ENCODE measurements at places on chromosomes 7 and 10.

DNA sequence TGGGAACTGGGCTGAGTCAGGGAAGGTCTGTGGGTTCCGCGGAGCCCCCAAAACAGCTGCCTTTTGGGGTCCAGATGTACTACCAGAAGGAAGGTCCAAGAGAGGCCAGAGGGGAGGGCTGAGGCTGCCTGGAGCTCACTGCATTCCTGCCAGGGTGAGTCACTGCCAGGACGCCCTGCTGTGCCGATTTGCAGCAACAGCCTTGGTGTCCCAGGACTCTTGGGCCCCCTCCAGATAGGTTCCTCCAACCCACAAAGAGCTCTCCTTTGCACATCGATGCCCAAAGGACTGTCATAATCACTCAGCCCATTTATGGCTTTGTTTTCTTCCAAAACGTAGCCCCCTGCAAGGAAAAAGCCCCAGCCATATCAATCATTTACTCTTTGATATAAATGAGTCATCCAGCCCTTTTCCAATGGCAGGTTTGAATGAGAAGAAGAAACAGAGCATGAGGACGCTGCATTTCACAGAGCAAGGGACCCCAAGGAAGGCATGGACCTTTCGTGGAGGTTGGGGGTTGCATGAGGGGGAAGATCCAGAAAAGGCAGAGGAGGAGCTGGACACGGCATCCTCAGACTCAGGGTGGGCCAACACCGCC is 32.2 kb upstream of the COL13A1 start:
- DNase-seq, result no peak

DNA sequence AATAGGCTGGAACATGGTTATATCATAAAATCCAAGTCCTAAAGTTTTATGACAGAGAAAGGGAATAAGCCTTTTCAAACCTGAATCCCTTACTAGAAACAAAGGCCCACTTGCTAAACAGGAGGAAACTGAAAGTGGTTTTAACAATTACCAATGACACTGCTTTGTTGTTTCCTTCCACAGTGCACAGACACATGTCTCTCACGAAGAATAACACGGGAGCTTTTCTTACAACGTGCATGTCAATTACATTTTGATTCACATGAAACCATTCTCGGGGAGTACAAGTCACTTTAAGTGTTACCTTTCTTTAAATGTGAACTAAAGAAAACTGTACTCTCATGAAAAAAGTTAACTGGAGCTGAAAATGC is 1.4 kb downstream of the MRPS33 start:
- no peak for DNase-seq

DNA sequence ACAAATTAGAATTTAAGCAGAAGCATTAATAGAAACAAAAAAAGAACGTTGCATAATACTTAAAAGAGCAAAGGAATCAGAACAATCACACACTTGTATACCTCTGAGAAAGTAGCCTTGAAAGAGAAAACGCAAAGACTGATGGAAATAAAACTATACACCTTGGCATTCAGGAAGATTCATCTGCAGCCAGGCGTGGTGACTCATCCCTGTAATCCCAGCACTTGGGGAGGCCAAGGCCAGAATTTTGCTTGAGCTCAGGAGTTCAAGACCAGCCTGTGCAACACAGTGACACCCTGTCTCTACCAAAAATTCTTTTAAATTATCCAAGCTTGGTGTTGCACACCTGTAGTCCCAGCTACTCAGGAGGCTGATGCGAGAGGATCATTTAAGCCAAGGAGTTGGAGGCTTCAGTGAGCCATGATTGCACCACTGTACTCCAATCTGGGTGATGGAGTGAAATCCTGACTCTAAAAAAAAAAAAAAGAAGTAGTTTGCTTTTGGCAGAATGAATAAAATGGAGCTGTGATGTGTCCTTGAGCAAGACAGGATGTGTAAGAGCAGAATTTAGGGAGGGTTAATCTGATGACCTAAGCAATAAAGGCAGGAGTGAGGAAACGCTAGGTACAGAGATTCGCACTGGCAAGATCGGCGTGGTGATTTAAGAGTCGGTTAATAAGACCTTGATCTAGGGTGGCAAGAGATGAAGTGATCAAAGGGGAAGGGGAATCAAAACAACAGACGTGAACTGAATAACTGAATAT is 75.8 kb upstream of the NRP1 start:
- DNase-seq, result no peak

GRCh38 chr7:118040562-118040961 is 143.4 kb upstream of the LSM8 start:
- DNase-seq, result no peak

- DNase-seq, result no peak
Observed at GRCh38 chr7:83859827-83860226, 210.9 kb upstream of the SEMA3E start.

DNA sequence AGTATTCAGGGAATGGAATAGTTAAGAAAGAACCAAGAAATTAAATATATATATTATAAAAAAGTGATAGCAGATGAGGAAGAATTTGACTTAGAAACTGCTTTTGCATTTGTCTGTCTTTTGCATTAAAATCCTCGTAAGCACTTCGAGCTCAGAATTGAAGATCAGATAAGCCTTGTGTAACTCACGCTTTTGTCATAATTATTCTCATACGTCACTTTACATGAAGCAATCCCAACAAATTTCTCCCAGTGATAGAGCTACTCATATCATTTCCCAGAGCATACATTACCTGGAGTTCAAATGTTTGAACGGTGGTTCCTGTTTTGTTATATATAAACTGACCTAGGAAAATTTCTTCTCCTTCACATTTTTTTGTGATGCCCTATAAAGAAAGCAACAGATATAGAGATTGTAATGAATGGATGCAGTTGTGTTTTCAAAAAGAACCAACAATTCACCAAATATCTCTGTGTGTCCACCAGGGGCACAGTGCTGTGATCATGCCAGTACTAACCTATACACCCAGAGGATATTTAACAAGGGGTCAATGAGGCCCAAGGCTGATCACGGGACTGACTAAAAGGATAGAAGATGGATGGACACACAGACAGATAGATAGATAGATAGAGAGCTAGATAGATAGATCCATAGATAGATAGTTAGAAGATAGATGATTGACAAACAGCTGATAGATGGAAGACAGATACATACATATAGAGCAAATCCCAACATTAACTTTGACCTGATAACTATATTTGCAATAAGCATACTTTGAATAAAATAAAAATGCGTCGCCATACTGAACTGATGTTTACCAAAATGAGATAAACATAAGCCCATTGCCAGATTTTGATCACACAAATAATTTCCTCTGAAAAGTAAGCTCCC is 9.3 kb upstream of the HUS1 start:
- no peak for DNase-seq

- no peak for DNase-seq
Observed at GRCh38 chr10:132942101-132943057, at the start of gene CFAP46. TSS of gene CFAP46 (minus strand) at chr10:132942570. CDS start at chr10:132942484, 86 bp downstream.

GRCh38 chr7:4798706-4799235 is 23.3 kb downstream of the AP5Z1 start:
- no peak for DNase-seq

GRCh38 chr10:73552819-73553715 is 38.1 kb downstream of the USP54 start:
- DNase-seq, result no peak

DNA sequence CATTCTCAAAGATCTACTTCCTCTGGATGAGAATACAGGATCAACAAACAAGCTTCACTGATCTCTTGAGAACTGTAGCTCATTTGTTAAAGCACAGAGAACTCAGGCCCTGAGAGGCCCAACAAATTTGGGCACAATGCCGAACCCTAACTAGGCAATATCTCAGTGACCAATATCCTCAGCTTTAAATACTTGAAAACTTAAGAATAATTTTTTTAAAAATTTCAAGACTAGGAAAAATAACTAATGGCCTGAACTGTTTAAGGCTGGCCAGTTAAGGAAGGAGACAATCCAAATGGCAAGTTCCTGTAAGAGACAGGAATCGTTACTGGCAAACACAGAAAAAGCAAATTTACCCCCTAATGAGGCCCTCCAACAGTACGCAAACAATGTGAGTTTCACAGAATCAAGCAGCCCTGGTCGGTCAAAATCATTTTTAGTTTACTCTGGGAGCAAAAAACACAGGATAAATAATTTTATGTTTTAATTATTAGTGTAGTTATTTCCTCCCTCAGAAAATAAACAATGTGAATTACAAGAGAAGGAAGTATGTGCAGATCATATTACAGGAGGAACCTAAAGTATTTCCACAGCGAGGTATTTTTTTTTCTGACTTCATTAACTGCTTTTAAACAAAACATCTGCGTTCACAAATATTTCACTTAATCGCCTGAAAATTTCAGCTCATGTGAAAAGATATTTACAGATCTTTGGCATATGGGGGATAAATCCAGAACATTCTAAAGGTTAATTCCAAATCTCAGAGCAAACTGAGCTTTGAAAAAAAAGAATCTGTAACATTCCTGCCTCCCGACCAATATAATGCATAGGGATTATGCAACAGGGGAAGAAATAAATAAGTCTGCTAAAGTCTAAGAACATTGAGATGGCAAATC is 39.5 kb downstream of the NT5C2 start:
- DNase-seq, result no peak

- no peak for DNase-seq
Observed at GRCh38 chr10:81865581-81865980, 9.4 kb upstream of the NRG3 start.

- no peak for DNase-seq
Observed at GRCh38 chr10:123391275-123392028, 237.2 kb downstream of the BUB3 start.

DNA sequence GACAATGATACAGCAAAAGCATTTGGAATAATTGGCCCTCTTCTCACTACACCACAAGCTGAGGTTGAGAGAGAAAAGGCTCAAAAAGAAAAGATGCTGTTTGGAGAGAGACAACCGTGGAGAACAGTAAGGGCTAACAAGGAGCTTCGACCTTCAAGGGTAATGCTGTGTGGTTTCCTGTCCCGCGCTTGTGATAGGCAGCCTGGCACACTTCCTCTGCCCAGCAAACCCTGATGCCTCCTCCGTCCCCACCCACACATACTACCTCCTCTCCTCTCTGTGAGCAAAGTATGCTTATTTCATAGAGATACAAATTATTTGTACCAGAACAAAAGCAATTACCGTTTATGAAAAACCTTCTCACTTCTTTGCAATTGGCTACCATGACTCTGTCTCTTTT is 755.4 kb downstream of the KCNMA1 start:
- no peak for DNase-seq

DNA sequence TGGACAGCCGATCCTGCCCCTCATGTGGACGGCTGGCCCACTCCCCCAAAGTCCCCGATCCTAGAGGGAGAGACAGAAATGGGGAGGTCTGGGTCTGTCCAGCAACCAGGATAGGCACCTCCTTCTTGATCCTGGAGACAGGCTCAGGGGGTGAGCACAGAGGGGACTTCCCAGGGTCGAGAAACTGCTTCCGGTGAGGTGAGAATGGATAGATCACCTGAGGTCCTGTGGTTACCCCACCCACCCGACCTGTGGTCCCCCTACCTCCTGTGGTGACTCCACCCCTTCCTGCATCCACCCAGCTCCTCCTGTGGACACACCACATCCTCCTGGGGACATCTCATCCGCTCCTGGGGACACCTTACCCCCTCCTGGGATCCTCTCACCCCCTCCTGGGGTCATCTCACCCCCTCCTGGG is 27.4 kb upstream of the RASGEF1A start:
- no peak for DNase-seq

- no peak for DNase-seq
Observed at GRCh38 chr7:144384071-144384470, 19.4 kb downstream of the NOBOX start.

GRCh38 chr7:52017802-52018679 is 701.4 kb upstream of the COBL start:
- DNase-seq, result no peak

- DNase-seq, result no peak
Observed at GRCh38 chr10:58641095-58641531, 128.4 kb downstream of the BICC1 start.

DNA sequence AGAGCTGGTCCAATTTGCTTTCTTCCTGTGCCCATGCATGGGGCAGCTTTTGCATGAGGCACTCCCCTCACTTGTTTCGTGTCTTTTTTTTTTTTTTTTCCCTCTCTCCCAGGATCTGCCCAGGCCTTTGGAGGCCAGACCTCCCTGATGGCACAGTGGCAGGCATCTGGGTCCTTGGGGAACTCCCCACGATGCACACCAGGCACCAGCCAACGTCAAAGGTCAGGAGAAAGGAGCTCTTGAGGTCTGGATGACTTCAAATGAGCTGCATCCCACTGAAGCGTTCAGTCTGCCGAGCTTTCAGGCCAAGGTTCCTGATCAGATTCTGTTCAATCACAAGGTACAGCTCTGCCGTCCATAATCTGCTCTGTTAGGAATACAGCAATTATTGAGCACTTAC is 97.2 kb upstream of the CARD11 start:
- no peak for DNase-seq

- DNase-seq, result no peak
Observed at GRCh38 chr10:114068054-114068707, 24.5 kb downstream of the ADRB1 start.

DNA sequence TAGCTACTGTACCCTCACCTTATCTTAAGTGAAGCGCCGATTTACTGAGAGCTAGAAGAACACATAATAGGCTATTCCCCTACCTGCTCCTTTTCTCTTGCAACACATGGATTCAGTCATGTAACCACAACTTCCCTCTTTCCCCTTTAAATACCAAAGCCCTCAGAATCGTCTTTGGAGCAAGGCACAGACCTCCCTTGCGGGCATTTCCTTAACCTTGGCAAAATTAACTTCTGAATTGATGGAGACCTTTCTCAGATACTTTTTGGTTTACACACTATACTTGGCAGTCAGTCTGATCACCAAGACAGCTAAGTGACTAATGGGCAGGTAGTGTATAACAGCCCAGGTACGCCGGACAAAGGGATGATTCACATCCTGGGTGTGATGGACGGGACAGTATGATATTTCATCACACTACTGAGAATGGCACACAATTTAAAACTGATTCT is 72.7 kb upstream of the SEC61G start:
- no peak for DNase-seq

- no peak for DNase-seq
Observed at GRCh38 chr7:41996381-41997035, 240.5 kb downstream of the GLI3 start.

GRCh38 chr7:99380823-99381663 is 6.5 kb downstream of the ARPC1B start:
- DNase-seq, result peak; percentile 80

- DNase-seq, result peak; percentile 10
Observed at GRCh38 chr7:94510582-94511496, 1.2 kb downstream of the CASD1 start.

- no peak for DNase-seq
Observed at GRCh38 chr10:62171791-62172190, 96.9 kb downstream of the RTKN2 start.

- no peak for DNase-seq
Observed at GRCh38 chr7:98157761-98158160, 51.1 kb downstream of the LMTK2 start.

DNA sequence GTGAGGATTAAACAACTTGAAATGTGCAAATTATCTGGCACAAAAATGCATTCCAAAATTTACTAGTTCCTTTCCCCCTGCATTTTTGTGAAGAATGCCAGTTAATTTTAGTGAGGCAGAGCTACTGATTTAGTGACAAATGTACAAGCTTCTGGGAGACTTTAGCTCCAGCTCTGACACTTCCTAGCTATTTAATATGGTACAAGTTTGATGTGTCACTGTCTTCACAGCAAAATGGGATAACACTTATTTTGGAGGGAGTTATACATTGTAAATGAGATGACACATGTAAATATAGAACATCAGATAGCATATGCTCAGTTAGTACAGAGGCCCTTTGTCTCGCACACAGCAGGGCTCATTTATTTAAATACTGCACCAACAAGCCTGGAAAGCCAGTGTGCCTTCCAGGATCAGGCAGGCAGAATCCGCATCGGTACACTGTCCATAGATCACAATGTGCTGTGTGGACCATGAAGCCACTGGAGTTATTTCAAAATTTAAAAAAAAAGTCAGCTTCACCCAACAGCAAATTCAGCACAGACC is 48.7 kb downstream of the ELMO1 start:
- DNase-seq, result no peak

Data from stimulated activated CD8-positive, alpha-beta memory T cell treated with anti-CD3 and anti-CD28 coated beads, Interleukin-15, amount 100 ng/mL, for 4 hours (primary cell).